Adipose tissue (tissue), 3 donors: ENCODE measurements at places on chromosomes 4 and X. TPM values are rescaled to one million over a fixed set of nuclear protein-coding genes. Genes with fewer than 3 reads are reported as not detected.

Gene DMP1
- polyA plus RNA-seq = not detected

Gene HSFX1
- not detected for polyA plus RNA-seq

Gene GRPR
- 0.04 TPM for polyA plus RNA-seq

Gene IQCM
- not detected for polyA plus RNA-seq

Gene AWAT2
- polyA plus RNA-seq = not detected

Gene DAPP1
- polyA plus RNA-seq = 1.2 TPM

Gene CORIN
- 0.41 TPM for polyA plus RNA-seq

Gene SPANXN4
- not detected for polyA plus RNA-seq

Gene RRH
- polyA plus RNA-seq = not detected

Gene GAGE1
- not detected for polyA plus RNA-seq

Gene ERCC6L
- polyA plus RNA-seq = 0.03 TPM

Gene ZNF827
- 2.8 TPM for polyA plus RNA-seq

Gene FAM114A1
- 50.7 TPM for polyA plus RNA-seq

Gene FABP2
- 0.09 TPM for polyA plus RNA-seq
